Islet precursor cell (in vitro differentiated cells): ENCODE measurements at places on chromosomes 5 and 9.
A peak's percentile ranks its signal among the peaks of the same experiment; 100 is the strongest.

- no peak for DNase-seq
Measured at GRCh38 chr9:95852059-95853032, 23.1 kb upstream of the ERCC6L2 start.

GRCh38 chr5:1488882-1489680, 34.7 kb downstream of the LPCAT1 start:
- DNase-seq, result no peak

DNA sequence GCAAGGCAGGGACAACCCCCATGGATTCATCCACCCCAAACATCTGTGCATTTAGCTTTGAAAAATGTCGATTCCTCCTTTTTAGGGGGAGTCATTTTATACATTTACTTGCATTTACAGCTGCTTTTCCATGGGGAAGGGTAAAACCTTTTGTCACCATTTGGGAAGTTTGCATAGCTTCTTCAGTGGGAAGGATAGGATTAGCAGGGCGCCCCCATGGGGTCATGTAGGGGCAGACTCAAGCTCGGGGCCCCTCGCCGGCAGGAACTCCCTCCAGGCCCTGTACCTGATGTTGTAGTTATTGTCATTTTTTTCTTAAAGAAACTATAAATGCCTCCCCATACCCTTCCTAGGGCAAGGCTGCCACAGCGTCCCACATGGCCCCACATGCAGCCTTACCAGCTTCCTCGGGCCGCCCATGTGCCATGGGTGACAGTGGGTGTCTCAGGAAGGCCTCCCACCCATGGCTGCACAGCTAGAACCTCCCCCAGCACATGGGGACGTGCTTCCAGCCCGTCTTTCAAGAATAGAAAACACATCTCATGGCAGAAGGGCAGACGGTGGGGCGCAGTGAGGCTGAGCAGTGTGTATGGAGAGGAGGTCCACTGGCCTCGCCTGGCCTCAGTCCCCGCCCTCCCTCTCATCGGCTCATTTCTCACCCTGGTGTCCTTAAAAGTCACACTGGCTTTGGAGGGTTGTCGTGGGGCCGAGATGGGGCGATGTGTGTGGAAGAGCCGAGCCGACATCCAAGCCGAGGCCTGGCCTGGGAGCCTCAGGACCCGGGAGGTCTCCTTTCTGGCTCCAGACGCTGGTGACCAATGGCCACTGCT, 76.1 kb upstream of the OTULINL start:
- no peak for DNase-seq

DNA sequence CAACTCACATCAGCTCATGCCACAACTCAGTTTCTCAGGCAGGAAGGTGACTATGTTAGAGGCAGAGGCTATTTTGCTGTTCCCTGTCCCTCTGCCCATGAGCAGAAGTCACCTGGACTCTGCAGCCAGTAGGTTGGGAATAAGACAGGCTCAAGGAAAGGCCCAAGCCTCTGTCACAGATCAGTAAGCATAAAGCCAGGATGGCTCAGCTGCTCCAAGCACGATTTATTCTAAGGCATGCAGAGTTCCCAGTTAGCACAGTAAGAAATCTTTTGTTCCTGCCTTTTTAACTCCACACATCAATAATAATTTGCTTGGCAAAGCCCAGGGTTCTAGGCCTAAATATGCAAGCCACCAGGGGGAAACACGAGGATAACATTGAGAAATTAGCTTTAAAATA, 249.0 kb upstream of the ADRA1B start:
- no peak for DNase-seq

DNA sequence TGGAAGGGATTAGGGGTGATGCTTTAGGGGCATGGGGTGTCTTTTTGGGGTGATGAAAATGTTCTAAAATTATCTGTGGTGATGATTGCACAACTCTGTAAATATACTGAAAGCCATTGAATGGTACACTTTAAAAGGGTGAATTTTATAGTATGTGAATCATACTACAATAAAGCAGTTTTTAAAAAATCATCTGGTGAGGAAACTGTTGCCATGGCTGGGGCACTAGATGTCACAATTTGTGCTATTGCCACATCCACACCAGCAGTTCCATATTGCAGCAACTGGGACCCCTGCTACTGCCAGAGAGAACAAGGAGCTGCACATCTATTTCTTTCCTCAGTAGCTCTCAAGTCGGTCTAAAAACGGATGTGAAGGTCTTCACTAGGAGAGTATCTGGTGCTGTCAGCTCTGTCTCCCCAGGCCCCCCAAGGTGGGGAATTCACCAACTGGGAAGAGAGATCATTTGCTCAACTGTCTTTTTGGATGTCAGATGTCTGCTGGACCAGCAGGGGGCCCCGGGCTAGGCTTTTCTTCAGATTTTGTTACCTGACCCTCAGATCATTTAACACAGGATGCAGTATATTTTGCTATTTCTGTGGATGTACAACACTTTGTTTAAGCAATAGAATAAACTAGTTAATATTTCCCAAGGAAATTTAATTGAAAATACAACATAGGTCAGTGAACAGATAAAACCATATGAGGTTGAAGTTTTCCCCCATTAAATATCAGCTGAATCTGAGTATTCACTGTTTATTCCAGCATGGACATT, 13.2 kb downstream of the CMYA5 start:
- no peak for DNase-seq

- no peak for DNase-seq
Measured at GRCh38 chr5:112669328-112669963, 68.2 kb upstream of the APC start.

- peak; percentile 81 for DNase-seq
Measured at GRCh38 chr5:148972974-148973374, 89.9 kb downstream of the SH3TC2 start.

- no peak for DNase-seq
Measured at GRCh38 chr5:140635291-140636257, 2.6 kb upstream of the CD14 start.
